ENCODE measurements at places on chromosomes 12 and 14.

GRCh38 chr12:44299524-44299923 is 463.6 kb downstream of the TMEM117 start:
- DNase-seq = no peak

- peak; percentile 1 for DNase-seq
These were observed 7.2 kb downstream of the ADAM20 start for GRCh38 chr14:70527501-70528105.

- DNase-seq = no peak
These were observed 75.6 kb upstream of the DACT1 start for GRCh38 chr14:58562141-58562540.

DNA sequence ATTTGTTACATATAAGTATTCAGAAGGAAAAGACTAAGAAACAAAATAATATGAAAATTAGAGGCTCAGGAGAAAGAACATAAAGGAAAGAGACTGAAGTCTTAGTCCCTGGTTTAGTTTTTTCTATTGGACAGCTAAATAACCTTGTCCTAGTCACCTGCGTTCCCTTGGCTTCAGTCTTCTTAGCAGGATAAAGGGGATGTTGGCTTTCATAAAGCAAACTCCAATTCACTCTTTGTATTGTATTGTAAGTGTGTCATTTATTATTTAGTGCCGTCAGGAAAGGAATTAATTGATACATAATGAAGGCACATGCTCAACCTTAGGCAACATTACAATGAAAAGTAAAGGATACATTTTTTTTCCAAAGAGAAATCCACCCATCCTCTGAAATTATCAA is 190.3 kb upstream of the PPFIA2 start:
- DNase-seq = peak; percentile 68

- peak; percentile 29 for DNase-seq
These were observed 76.6 kb upstream of the GZMB start for GRCh38 chr14:24710403-24711112.

- no peak for DNase-seq
These were observed 291.8 kb upstream of the G2E3 start for GRCh38 chr14:30267141-30267540.

DNA sequence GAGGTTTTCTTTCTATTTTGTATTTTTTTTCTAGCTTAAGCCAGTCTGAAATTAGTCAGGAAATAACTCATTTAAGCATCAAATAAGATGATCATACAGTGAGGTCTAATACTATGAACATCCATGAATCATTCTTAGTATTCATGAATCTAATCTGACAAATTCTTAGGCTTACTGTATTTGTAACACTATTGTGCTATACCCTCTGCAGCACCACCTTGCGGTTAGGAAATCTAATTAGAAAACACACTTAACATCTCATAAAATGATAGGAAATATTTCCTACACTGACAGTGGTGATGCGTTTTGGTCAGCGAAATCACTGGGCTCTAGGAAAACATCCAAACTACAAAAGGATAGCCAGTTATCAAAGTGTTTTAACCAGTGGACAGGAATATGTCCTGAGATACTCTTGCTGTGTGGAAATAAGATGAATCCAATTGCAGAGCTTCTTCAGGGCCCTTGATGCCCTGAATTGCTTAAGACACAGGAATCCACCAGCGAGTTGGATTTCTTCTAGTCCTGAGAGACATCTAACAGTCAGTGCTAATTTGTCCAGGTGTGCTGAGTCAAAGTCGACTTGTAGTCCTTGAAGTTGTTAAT is 109.3 kb upstream of the MYF6 start:
- DNase-seq = no peak

GRCh38 chr14:66709291-66709690 is 201.3 kb downstream of the GPHN start:
- no peak for DNase-seq

- DNase-seq = no peak
These were observed 83.2 kb downstream of the PEBP1 start for GRCh38 chr12:118219106-118219505.
